ENCODE measurements at places on chromosomes 7 and 10. TPM values are rescaled to one million over a fixed set of nuclear protein-coding genes. Genes with fewer than 3 reads are reported as not detected.
A peak's percentile ranks its signal among the peaks of the same experiment; 100 is the strongest.

GRCh38 chr7:158281441-158281840, 306.2 kb downstream of the PTPRN2 start:
- no peak for DNase-seq
- H3K4me1 ChIP-seq = no peaks in the 10 kb centered on the region
- H3K27me3 ChIP-seq = peaks cover 50% of the 10 kb centered on the region
- H3K36me3 ChIP-seq = no peaks in the 10 kb centered on the region
- H3K4me3 ChIP-seq = no peak overlapping the region
- H3K27ac ChIP-seq = no peak overlapping the region

The TMEM213 gene
- total RNA-seq = not detected

GRCh38 chr7:99120501-99120900, 23.4 kb downstream of the SMURF1 start:
- 0 out of 3 replicates have a peak, but pooled peaks cover 4% of the 10 kb centered on the region for H3K36me3 ChIP-seq
- no peak for DNase-seq
- H3K4me3 ChIP-seq = no peak overlapping the region
- no peak overlapping the region for H3K27ac ChIP-seq

DNA sequence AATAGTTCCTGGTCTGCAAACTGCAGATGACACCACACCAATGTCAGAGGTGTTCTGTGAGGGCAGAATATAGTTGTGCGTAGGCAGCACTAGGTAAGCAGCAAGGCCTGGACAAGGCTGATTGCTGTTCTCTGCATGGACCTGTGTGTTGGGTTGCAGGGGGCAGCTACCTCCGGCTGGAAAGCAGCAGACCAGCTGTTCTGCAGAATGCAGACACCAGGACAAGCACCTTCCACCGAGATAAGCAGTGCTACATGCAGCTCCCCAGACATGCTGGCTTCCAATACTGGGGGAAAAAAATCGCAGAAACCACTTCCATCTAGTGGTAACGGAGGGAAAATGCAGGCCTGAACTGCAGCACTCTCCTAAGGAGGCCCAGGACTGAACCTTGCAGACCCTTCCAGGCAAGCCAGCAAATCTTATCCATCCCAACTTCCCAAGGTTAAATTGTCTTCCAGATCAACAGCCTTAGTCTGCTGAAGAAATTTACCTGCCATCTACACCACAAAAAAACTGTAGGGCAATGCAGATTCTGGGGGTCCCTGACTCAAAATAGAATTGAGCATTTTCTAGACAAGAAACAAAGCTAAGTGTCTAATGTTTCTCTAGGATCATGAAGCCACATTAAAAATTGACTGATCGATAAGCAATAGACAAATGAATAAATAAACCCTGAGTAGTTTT, 50.5 kb upstream of the COBL start:
- no peaks in the 10 kb centered on the region for H3K36me3 ChIP-seq
- no peaks in the 10 kb centered on the region for H3K4me1 ChIP-seq
- DNase-seq = peak; percentile 66
- no peak overlapping the region for H3K27ac ChIP-seq
- H3K4me3 ChIP-seq = no peak overlapping the region
- H3K27me3 ChIP-seq = no peaks in the 10 kb centered on the region

Data from K562 (cell line).